ENCODE measurements at places on chromosomes 4 and X.

- no peak for DNase-seq
These were observed 111.5 kb downstream of the POLA1 start for GRCh38 chrX:24805201-24805600.

GRCh38 chr4:110165382-110166286 lies 32.8 kb downstream of the ELOVL6 start:
- DNase-seq = no peak

- DNase-seq = no peak
These were observed 1.4 kb downstream of the TCEAL2 start for GRCh38 chrX:102126863-102127262.

GRCh38 chr4:14176613-14177012 lies 549.1 kb upstream of the BOD1L1 start:
- no peak for DNase-seq

GRCh38 chrX:132594999-132595398 lies 106.2 kb upstream of the MBNL3 start:
- no peak for DNase-seq

GRCh38 chr4:66571145-66571695 lies 900.9 kb upstream of the EPHA5 start:
- DNase-seq = no peak

GRCh38 chr4:167602157-167602556 lies 367.9 kb upstream of the SPOCK3 start:
- no peak for DNase-seq

DNA sequence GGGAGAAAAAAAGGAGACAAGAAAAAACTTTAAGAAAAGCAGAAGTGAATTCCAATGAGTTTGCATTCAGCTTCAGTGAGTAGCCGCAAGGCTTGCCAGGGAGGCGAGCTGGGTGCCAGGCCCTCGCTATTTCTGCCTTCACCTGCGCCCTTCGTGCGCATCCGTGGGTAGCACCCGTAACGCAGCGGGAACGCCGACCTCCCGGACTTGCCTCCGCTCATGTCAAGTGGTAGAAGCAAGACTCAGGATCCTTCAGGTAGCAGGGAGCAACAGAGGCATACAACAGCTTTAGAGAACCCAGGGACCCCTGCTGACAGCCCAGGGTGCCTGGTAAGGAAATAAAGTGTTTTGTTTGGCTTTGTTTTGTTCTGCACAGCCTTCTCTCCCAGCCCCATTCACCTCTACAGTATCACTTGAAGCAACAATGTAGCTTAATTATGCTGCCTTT lies 140.0 kb upstream of the BCOR start:
- DNase-seq = no peak

GRCh38 chr4:44146516-44146915 lies 302.1 kb downstream of the KCTD8 start:
- DNase-seq = no peak

DNA sequence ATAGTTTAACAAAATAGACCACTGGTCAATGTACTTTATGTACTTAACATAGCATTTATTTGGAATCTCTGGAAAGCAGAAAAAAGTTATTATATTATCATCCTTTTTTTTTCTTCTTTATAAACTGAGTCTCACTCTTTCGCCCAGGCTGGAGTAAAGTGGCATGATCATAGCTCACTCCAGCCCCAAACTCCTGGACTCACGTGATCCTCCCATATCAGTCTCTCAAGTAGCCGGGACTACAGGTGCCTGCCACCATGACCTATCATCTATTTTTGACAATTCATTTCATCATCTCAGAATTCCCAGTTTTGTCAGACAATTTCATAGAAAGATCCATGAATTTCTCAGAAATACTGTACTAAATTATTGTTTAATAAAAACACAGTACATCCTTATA lies 12.7 kb downstream of the RAB28 start:
- DNase-seq = no peak

DNA sequence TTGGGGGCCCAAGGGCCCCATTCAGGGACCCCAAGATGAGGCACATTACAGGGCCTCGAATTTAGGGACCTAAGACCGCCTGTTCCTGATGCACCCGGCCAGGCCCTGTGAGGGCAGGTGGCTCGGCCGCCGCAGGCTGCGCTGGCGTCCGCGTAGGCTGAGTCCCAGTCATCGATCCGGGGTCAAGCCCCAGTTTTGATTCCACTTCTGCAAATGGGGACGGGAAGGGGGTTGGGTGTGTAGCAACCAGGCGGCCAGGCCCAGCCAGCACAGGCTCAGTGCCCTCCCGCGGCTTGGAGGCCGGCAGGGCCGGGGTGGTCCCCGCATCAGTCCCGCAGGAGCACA lies 327 bp downstream of the PNPLA4 start:
- no peak for DNase-seq

Measured in COLO829 (cell line).